Testis (tissue), 5 donors: ENCODE measurements at places on chromosomes 13 and 19.

GRCh38 chr19:33064458-33064791 lies 263 bp downstream of the RHPN2 start:
- DNase-seq, result no peak

- peak; percentile 44 for DNase-seq
Observed at GRCh38 chr13:30791354-30792001, 56.1 kb downstream of the ALOX5AP start.

DNA sequence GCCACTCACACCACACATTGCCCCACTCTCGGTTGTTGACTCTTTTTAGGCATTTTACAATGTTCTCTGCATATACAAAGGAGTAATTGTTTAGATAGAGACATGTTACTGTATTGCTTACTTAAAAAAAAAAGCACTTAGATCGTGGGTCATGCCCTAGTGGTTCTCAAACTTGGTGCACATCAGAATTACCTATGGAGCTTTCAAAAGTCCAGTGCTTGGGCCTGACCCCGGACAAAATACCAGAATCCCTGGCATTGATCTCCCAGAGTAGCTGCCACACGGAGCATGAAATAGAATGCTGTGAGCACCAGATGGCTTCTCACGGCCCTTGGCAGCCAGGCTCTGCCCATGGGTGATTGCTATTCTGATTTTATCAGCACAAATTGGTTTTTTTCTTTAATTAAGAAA lies 20.0 kb downstream of the ACP7 start:
- no peak for DNase-seq

DNA sequence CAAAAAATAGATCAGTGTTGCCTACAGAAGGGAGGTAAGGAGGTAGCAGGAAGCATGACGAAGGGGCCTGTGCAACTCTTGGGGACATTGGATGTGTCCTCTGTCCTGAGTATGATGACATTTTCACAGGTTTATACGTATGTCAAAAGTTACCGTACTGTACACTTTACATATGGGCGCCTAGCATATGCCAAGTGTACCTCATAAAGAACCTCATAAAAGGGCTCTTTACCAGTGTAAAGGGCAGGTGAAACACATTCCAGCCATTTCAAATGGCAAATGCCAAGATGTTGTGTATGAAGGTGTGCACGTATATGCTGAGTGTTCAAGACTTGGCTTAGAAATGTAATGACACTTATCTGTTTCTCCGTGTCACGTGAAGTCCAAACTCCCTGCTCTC lies 573.4 kb downstream of the EFNB2 start:
- no peak for DNase-seq

GRCh38 chr13:102873653-102874052 lies 27.8 kb downstream of the ERCC5 start:
- DNase-seq, result no peak

GRCh38 chr19:18046059-18046718 lies 38.2 kb downstream of the ARRDC2 start:
- DNase-seq, result no peak

DNA sequence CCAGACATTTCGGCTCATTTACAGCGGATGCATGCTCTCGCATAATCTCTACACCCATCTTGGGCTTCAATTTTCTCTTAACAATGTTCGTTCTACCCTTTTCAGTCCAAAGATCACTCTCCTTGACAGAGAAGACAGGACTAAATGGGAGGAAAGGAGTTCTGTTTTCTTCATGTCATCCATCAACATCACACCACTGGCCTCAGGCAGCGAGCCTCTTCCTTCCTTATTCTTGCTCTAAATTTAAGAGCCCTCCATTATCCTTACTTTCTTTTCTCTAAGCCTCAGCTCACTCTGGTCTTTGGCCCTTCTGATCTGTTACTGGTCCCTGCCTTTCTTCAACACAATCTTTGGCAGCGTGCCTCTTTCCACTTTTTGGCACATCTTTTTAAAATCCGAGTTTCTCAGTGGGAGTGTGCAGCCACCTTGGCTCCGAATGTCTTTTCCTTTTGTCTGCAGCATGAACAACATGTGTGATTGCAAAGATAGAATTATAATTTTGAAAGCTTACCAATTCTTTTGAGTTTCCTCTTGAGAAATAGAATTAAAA lies 98.7 kb downstream of the FAM216B start:
- peak; percentile 66 for DNase-seq

GRCh38 chr13:30065181-30065580 lies 214.8 kb upstream of the UBL3 start:
- no peak for DNase-seq

DNA sequence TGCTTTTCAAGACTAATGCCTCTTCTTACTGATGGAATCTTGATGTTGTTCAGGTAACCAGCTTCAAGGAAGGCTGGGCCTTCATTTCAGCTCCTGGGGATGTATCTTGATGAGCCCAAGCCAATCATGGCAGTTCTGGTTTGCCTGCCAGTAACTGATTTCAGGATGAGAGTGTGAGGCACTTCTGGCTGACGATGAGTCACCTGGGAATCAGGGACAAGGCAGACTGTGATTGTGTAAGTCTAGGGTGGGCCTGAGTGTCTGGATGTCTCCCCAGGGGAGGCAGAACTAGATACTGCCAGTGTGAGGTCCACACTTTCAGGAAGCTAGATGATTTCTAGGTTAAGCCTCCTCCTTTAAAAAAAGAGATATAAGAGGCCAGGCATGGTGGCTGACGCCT lies 77.3 kb upstream of the KL start:
- DNase-seq, result no peak

- no peak for DNase-seq
Observed at GRCh38 chr13:20701461-20701860, 2.0 kb upstream of the IL17D start.

- no peak for DNase-seq
Observed at GRCh38 chr19:41871573-41872383, 5.3 kb upstream of the CD79A start.

- DNase-seq, result no peak
Observed at GRCh38 chr19:13996928-13997630, 9.0 kb downstream of the RFX1 start.

DNA sequence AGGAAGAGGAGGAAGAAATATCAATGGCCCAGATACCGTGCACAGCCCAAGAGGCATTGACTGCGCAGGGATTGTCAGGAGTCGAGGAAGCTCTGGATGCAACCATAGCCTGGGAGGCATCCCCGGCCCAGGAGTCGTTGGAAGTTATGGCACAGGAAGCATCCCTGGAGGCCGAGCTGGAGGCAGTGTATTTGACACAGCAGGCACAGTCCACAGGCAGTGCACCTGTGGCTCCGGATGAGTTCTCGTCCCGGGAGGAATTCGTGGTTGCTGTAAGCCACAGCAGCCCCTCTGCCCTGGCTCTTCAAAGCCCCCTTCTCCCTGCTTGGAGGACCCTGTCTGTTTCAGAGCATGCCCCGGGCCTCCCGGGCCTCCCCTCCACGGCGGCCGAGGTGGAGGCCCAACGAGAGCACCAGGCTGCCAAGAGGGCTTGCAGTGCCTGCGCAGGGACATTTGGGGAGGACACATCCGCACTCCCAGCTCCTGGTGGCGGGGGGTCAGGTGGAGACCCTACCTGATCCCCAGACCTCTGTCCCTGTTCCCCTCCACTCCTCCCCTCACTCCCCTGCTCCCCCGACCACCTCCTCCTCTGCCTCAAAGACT lies 36.0 kb downstream of the KEAP1 start:
- no peak for DNase-seq

DNA sequence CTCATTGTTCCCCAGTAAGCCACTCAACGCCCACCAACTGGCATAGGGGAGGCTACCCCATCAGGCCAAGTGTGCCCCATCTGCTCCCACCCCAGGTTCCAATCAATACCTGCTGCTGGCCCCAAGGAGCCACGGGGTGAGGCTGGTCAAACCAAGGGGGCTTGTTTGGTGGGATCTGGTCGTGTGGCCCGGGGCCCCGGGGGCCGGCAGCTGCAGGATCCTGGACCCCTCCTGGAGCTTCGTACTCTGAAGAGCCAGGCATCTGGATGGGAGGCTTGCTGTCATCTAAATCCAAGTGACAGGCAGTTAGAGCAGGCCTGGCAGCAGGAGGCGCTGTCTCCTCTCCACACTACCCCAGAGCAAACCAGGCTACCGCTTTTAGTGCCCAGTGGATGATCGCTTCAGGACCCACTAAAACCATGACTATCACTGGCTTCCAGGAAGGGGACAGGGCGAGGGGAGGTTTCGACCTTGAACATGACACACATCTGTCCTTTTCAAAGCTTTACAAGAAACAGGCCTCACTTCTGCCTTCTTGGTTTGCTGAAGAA lies 14.2 kb downstream of the CHERP start:
- peak; percentile 50 for DNase-seq

DNA sequence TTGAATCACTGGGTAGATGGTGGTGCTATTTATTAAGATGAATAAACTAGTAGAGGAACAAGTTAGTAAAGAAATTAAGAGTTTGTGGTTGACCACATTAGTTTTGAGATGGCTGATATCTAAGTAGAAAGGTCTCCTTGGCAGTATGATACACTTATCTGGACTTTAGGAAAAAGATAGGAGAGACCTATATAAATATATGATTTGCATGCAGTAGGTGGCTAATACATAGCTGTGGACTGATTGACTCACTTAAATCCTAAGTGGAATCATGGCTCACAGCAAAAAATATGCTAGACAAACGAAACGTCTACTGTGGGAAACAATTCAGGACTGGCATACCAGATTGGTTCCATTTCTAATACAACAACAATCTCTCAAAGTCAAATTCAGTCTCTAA lies 92.0 kb downstream of the CAB39L start:
- DNase-seq, result no peak

DNA sequence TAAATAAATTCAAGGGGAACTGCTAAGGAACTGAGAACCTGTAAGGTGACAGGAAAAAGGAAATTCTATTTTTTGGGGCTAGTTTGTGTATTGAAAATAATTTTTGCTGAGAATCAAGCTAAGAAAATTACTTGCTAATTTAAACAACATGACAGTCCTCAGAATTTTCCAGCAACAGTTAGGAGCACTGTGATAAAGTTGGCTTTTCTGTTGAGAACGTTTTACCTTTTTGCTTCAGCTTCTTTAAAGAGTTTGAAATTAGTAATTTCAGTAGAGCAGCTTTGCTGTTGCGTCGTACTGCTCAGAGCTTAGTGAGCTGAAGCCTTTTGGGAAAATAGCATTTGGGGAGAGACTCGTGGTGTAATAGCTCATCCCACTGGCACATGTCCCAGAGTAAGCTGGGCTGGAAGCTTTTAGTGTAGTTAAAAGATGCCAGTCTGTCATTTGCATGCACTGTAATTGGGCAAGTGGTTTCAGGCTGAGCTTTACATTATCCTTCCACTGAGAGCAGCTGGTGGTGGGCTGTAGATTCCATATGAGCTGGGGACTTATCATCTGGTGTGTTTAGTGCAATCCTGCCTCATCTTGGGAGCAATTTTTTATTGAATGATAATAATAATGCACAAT lies 69.8 kb downstream of the LRCH1 start:
- peak; percentile 69 for DNase-seq

- no peak for DNase-seq
Observed at GRCh38 chr13:21079761-21080592, 18.6 kb upstream of the LATS2 start.

DNA sequence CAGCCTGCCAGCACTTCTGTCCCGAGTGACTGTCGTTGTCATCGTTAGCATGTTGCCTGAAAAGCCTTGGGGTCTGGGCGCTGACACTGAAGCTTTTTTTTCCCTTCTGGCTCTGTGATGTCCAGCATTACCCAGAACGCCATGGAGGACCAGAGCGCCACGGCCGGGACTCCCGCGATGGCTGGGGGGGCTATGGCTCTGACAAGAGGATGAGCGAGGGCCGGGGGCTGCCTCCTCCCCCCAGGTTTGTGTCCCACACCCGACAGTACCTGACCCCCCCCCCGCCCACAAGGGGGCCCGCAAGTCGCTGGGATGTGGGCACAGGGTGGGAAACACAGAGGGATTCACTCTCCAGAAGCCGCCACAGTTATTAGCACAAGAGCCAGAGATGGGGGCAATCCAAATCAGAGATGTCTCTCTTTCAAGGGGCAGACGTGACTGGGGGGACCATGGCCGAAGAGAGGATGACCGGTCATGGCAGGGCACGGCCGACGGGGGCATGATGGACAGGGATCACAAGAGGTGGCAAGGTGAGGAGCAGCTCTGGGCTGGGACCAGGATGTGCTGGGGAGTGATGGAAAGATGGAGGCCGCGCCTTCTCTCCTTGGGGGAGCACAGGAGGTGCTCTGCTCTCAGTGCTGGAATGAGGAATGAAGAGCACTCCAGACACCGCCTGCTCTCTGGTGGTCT lies 13.2 kb downstream of the MICOS13 start:
- no peak for DNase-seq

- no peak for DNase-seq
Observed at GRCh38 chr13:63636316-63636993, 2220.8 kb upstream of the PCDH20 start.

DNA sequence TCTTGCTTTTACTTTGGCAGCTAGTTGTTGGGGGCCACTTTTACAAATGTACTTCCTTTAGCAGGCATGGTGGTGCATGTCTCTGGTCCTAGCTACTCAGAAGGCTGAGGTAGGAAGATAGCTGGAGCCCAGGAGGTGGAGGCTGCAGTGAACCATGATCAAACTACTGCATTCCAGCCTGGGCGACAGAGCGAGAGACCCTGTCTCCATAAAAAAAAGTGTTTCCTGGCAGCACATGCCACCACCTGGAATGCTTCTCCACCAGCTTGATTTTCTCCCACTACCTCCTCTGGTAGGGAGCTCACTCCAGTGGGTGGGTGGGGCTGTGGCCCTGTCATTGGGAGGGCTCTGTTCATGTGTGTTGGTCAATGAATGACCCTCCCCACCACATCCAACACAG lies 12.5 kb downstream of the FZR1 start:
- DNase-seq, result no peak

- DNase-seq, result no peak
Observed at GRCh38 chr13:40336228-40337221, 329.9 kb downstream of the FOXO1 start.

GRCh38 chr13:93356469-93356868 lies 129.9 kb downstream of the GPC6 start:
- DNase-seq, result no peak

- DNase-seq, result peak; percentile 71
Observed at GRCh38 chr19:18589380-18590272, 1.0 kb downstream of the REX1BD start.

- peak; percentile 87 for DNase-seq
Observed at GRCh38 chr19:37855098-37855497, 51.3 kb downstream of the WDR87 start.

DNA sequence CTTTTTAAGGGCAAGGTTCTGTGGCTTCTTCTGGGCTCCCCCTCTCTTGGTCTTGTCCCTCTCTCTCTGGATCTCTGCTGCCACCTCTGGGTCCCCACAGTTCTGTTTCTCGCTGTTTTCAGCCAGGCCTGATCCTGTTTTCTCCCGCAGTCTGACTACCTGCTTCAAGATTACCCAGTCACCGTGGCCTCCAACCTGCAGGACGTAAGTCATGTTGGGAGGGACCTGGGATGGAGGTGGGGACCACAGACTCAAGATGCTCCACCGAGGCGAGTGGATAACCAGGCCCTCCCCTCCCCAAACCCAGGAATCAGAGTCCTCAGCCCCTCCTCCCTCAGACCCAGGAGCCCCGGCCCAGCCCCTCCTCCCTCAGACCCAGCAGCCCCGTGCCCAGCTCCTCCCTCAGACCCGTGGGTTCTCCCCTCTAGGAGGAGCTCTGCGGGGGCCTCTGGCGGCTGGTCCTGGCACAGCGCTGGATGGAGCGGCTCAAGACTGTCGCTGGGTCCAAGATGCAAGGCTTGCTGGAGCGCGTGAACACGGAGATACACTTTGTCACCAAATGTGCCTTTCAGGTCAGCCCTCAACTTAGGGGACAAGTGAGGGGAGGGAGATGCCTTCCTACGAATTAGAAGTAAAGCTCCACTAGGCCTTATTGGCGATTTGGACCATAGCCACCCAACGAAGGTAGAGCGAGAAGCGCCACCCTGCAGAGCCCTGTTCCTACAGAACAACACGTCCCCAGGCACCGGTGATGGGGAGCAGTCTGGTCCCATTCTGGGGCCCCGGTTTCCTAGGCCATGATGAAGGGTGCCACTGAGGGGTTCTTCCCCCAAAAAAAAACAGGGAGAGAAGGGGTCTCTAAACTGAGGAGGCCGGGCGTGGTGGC lies 2.2 kb downstream of the FLT3LG start:
- DNase-seq, result no peak
